Kidney glomerular epithelial cell (primary cell): ENCODE measurements at places on chromosomes 6 and 20.

- no peak for DNase-seq
Measured at GRCh38 chr20:6877633-6878032, 110.1 kb downstream of the BMP2 start.

DNA sequence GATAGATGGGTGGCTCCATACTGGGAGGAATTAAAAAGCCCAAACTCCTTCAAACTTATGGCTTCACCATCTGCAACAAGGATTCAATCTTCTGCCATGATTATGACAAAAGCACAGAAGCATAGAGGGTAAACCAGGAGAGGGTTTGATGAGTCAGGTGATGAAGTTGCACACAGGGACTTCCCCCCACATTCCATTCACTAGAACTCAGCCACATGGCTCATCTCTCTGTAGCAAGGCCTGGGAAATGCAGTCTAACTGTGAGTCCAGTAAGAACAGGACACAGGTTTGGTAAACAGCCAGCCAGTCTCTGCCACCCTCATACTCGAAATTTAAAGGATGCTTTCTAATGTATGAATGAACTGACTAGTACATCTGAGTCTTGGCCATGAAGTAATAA lies 142.9 kb downstream of the HIVEP2 start:
- DNase-seq: peak; percentile 96

GRCh38 chr20:46291401-46291800 lies 16.9 kb downstream of the CDH22 start:
- no peak for DNase-seq

GRCh38 chr6:169502445-169502844 lies 199.4 kb downstream of the WDR27 start:
- DNase-seq: no peak

DNA sequence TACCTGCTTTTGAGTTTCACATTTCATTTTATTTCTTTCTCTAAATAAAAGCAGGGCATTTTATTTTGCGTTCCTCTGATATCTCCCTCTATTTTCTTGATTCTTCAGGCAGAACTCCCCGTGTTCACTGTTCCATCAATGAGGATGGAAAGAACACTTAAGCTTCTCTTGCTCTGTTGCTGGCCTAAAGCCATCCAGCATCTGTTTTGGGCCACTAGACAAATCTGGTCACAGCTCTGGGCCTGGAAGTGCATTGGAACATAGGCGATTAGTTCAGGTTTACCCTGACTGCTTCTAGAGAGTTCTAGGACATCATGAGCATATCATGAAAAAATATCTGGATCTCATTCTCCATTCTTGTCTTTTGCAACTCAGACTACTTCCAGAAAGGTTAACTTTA lies 611.2 kb downstream of the UTRN start:
- no peak for DNase-seq

DNA sequence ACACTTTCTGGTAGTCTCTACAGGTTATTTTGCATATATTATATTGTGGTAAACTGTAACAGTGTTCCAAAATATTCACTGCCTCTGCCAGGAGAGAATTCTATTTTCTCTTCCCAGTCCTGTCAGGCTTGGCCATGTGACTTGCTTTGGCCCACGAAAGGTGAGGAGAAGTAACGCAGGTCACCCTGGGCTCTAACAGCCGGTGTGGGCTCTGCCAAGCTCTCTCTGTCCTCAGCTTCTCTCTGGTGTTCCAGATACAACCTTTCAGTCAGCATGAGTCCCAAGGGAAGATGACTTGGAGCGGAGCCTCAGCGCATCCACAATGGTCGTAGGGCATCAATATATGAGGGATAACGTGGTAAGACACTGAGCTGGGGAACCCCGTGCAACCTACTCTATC lies 113.0 kb upstream of the RREB1 start:
- no peak for DNase-seq

- peak; percentile 4 for DNase-seq
Measured at GRCh38 chr6:14584450-14584849, 466.9 kb downstream of the CD83 start.

DNA sequence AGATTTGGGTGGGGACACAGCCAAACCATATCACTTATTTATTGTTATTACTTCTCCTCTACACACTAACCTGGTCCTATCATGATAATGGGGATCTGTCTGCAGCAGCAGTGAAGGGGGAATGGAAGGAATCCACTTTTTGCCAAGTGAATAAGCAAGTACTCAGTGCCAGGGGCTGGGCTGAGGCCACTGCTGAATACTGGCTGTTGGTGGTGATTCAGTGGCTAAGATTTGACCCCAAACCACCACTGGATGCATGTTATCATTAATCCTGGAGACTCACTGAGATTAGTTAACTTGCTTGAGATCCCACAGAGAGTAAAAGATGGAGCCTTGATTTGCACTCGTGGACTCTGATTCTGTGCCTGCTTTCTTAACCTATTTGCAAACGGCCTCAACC lies 127.7 kb downstream of the TSHZ2 start:
- DNase-seq: no peak

GRCh38 chr20:11546939-11547338 lies 370.8 kb upstream of the BTBD3 start:
- DNase-seq: no peak

- no peak for DNase-seq
Measured at GRCh38 chr6:29675561-29675960, 5.4 kb downstream of the ZFP57 start.

DNA sequence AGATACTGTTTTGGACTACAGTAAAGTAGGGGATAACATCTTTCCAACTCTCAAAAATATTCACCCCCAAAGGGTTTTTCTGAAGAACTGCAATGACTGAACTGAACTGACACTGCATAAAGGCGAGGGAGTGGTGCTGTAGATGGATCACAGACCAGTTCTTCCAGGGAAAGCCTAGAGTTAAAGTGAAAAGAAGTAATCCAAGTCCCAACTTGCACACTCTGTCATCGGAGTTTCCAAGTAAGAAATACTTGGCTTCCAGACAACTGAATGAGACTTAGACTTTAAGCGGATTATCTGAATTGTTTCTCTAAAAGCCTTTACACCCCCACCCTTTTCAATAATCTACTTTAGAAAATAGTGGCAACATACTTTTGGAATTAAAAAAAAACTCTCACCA lies 134.1 kb upstream of the PREP start:
- no peak for DNase-seq

- no peak for DNase-seq
Measured at GRCh38 chr6:136524936-136525413, 25.2 kb downstream of the MAP7 start.

GRCh38 chr6:149513915-149514314 lies 29.1 kb upstream of the ZC3H12D start:
- no peak for DNase-seq

GRCh38 chr6:163260911-163261310 lies 153.6 kb upstream of the QKI start:
- DNase-seq: no peak

DNA sequence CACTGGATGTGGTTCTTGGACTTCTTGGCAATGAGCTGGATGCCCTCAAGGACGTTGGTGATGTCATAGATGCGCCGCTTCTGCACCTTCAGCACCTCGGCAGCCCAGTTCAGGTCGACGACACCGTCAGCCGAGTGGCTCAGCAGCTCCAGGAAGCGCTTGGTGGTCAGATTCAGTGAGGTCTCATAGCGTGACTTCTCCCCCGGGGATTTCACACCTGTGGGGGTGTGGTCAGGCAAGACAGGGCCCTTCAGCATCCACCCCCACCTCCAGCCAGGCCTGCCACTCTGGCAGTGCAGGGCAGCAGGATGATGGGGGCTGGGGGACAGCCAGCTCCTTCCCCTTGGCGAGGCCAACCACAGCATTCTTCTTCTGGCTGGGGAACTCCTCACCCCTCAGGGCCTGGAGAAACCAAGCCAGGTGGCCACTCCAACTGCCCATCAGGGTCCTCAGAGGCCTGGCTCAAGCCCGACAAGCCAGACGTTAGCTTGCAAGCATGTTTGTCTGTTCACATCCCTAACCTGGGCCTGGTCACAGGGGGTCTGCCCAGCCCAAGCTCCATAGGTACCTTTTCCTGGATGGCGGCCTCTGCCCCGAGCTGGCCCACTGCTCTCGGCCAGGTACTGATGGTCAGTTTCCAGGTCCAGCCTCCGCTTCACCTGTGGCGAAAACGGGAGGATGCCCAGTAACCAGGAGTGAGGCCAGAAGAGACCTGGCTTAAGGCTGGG lies 5.7 kb upstream of the NECAB3 start:
- DNase-seq: no peak

DNA sequence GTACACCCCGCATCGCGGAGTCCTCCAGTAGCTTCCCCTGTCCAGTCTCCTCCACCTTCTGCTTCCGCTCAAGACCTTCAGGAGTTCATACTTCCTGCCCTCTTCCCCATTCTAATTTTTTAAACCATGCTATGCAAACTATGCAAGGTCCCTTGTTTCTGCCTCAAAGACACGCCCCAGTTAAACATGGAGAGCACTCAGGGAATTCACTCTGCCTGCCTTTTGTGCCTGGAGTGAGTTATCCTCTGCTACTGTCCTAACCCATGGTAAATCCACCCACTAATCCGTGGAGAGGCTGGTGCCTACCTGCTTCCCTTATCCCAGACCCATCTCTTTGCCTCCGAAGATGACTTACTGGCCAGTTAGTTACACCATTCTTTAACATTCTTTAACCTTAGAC lies 473.7 kb upstream of the JARID2 start:
- DNase-seq: no peak

- DNase-seq: no peak
Measured at GRCh38 chr20:3778976-3779375, 2.3 kb downstream of the SPEF1 start.

DNA sequence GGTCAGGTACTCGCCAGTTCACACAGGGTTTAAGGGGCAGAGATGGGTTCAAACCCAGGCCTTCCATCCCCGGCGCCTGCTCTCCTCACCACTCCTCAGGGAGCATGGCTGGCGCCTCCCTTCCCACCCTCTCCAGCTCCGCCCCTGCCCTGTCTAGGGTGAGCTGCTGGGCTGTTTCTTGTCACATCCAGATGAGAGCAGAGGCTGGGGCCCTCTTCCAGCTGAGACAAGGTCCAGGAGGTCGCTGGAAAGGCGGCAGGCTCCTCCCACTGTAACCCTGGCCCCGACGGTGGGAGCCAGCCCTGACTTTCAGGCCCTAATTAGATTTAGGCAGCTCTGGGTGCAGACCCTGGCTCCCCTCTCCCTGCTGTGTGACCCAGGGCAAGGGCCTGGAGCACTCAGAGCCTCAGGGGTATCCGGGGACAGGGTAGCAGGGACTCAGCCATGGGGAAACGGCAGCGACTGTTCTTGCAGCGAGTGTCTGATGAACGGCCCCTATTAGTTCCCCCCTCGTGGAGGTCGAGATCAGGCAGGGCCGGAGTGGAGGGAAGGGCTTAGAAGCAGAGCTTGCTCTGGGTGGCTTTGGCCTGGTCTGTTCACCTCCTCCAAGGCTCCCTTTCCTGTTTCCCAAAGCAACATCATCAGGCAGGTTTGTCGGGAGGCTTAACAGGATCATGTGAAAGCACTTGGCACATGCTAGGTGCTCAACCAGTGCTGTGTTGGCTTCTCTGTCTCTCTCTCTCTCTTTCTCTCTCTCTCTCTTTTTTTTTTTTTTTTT lies 33.4 kb downstream of the SNAI1 start:
- no peak for DNase-seq

DNA sequence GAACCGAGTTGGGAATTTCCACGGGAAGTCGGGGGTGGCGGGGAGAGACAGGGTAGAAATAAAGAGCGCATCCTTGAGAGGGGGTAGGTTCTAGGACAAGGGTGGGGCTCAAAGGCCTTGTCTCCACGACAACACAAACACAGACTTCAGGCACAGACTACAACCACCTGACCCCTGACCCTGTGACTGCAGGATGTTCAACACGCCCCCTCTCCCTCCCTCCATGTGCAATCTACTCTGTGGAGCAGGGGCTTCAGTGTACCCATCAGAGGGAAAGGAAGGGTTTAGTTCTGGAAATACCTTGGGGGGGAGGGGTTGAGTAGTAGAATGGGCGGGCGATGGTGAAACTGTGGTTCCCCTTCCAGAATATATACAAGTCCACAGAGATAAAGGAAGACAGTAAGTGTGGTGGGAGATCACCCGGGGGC lies 651 bp upstream of the TAPBP start:
- DNase-seq: peak; percentile 86
